ENCODE measurements at places on chromosomes 2 and 18.

DNA sequence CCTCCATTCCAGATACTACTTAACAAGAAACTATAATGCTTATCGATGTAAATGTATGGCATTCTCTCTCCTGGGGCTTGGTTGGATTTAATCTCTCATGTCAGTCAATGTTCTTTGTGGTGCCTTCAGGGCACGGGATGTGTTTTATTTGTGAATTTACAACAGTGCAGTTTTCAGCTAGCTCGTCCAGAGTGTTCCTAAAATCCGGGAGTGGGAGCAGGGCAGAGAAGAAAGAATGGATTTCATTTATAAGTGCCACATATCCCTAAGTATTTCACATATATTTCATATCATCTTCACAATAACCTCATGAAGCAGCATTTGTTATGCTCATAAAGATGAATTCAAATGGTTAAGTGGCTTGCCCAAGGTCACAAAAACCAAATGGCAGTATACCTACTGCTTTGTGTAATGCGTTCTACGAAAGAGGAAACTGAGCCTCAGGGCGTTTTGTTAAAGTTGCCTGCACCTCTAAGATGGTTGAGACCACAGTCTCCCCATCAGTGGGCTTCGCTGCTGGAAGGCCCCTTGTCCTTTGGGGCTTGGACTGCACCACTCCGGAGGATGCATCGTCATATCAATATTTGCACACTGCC, 134.7 kb upstream of the MGAT5 start:
- DNase-seq = no peak

DNA sequence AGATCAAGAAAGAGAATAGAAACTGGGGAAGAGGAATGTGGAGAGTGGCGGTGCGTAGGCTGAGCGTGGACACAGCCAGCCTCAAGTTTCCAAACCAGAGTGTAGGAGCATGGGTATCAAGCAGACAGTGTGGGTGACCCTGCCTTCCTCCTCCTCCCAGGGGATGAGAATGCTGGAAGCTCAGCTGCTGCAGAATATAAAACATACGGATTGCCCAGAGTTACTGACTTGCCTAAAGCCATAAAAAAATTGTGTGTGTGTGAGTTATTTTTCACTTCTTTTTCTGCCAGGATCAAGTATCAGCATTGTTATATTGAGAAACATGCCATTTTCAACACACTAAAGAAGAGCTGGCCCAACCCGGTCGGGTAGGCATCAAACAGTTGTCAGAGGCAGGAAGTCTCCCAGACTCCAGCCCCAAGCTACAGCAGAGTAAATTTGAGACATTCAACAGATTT, 333.3 kb upstream of the ACVR2A start:
- DNase-seq = no peak

GRCh38 chr2:62270728-62271127, 74.8 kb downstream of the B3GNT2 start:
- DNase-seq = no peak

- DNase-seq = no peak
These were observed 154.9 kb upstream of the KYNU start for GRCh38 chr2:142722569-142722968.

DNA sequence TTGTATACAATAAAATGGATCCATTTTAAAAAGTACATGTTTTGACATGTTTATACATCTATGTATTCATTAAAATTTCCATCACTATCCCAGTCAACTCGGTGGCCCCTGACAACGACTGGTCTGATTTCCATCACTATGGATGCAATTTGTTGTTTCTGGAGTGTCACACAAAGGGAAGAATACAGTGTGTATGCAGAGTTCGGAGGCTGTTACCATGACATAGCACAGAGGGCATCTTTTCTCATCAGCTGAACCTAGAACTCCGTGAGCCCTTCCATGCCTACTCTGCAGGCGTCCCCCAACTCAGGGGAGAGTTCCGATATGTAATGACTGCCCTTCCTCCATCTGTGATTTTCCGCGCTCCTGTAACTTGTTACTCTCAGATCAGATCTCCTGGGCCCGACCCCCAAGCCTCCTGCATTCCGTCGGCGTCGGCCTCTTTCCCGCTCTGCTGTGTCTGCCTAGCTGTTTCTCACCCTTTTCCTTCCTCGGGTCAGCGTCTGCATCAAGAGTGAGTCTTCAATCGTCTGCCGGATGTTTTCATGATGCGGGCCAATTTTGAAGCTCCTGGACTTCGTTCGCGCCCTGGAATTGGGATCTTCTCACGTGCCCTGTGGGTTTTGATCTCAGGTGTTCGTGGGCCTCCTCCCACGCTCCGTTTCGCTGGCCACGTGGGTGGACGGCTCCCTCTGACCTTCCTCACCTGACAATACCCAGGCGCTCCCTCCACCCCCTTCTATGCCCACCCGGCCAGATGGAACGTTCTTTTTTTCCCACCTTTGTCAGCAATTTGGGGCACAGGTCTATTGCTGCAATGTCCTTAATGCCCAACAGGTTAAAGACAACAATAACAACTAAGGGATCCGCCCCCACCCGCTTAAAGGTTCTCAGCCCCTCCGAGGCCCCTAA, 161.0 kb downstream of the TWIST2 start:
- DNase-seq = no peak

DNA sequence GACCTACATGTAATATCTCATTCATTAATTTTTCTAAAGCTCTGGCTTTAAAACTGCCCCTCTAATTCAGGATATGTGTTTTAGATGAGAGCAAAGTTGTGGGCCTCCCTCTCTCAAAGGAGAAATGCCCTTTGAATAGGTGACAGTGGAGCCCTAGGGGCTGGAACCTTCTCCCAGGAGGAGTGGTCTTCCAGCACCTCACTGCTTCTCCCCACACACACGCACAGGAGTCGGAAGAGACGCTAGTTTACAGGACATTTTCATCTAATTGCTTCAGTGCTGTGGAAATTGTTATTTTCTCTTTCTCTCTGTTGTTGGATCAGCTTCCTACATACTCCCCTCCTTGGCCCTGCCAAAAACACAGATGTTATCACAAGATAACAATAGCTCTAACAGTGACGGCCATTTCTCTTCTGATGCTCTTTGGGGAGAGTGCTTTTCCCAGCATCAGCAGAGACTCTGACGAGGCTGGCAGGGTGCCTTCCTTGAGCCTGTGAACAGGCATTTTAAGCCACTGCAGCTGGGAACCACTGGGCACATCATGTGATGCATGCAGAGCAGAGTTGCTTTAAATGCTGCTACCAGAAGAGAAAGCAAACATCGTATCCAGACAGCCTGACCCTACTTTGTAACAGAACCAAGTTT, 209.4 kb upstream of the SP5 start:
- DNase-seq = peak; percentile 64

DNA sequence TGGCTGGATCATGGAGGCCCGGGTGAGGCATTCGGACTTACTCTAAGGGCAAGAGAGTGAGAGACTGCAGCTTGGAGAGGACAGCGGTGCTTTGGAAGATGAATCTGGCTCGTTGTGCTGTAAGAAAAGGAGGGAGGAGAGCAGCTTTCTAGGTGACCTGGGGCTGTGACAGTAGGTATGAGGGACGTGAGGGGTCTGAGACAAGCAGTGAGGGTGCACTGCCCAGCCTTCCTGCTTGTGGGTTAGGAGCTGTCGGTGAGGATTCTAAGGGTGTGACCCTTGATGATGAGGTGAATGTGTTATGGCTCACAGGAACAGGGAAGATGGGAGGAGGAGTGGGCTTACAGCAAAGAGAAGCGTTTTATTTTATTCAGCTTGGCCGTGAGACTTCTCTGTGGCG, 27.1 kb upstream of the RHOB start:
- DNase-seq = no peak

DNA sequence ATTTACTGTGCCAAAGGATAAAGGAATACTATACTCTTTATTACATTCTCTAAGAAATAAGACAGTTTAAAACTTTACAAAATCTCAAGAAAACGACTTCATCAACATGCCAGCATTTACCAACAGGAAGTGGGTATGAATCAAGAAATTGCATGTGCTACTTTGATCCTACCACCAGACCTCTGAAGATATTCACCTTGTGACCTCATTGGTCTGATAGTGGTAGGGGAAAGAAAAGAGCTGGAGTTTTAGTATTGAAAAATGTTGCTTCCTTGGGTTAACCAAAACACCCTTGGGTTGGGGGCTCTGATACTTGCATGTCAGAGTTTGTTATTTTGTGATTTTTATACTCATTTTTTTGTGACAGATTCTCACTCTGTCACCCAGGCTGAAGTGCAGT, 84.1 kb upstream of the LPIN2 start:
- DNase-seq = no peak

GRCh38 chr2:151063271-151063670, 198.4 kb downstream of the RBM43 start:
- DNase-seq = no peak

- DNase-seq = no peak
These were observed 20.5 kb downstream of the PDIA6 start for GRCh38 chr2:10792001-10792634.

Measured in colonic mucosa (tissue), 4 donors.